Stimulated activated CD4-positive, alpha-beta T cell treated with anti-CD3 and anti-CD28 coated beads, Interleukin-1b, Interleukin-23, amount 100 ng/mL, for 4 hours (primary cell): ENCODE measurements at places on chromosomes 4 and X.

DNA sequence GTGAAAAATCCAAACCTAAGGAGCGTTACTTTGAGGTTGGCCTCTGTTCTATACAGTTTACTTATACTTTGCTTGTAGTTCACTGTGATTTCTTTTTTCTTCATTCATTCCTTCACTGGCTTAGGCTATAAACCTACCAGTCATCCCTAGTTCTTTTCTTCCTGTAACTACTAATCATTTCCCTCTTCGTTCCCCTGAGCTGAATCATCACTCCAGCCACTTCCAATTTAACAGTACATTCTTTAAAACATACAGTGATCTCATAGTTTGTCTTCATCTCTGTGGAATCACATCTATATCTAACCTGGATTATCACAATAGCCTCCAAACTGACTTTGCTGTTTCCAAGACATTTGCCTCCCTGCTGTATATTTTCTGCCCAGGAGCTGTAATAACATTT lies 25.2 kb upstream of the NPFFR2 start:
- DNase-seq: no peak

DNA sequence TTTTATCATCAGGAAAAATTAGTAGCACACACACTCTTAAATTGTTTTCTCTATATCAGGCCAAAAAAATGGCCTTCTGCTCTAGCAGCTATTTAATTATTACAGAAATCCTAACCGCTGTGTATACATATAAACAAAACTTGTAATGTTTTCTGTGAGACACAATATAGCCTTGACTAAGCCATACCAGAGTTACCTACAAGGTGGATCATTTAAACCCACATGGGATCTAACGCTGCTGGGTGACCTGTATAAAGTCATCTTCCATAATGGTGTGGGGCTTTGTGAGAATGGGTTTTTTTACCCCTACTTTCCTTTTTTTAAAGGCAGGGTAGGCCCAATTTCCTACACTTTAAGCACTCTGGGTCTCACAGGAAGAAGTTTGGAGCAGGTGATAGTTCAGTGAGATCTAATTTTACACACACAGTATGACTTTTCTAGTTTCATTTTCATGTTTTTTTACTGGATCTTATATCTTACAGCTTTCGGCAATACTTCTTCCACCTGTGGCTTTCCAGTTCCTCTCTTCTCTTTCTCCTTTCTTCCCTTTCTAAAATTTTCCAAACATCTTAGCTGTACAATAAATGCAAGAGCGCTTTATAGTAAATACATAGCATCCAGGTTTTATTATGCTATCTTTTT lies 66.9 kb upstream of the MMAA start:
- DNase-seq: no peak

- DNase-seq: no peak
Measured at GRCh38 chr4:164383358-164384220, 370.3 kb upstream of the SMIM31 start.

GRCh38 chr4:142516686-142517526 lies 329.2 kb downstream of the INPP4B start:
- DNase-seq: no peak

GRCh38 chr4:79653871-79654270 lies 245.8 kb upstream of the GK2 start:
- DNase-seq: no peak

DNA sequence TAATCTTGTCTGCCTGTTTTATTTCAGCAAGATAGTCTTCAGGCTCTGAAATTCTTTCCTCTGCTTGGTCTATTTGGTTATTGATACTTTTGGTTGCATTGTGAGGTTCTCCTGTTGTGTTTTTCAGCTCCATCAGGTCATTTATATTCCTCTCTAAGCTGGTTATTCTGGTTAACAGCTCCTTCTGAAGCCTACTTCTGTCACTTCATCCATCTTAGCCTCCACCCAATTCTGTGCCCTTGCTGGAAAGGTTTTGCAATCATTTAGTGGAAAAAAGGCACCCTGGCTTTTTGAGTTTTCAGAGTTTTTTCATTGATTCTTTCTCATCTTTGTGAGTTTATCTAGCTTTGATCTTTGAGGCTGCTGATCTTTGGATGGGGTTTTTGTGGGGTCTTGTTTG lies 647.7 kb downstream of the SPRY1 start:
- no peak for DNase-seq

DNA sequence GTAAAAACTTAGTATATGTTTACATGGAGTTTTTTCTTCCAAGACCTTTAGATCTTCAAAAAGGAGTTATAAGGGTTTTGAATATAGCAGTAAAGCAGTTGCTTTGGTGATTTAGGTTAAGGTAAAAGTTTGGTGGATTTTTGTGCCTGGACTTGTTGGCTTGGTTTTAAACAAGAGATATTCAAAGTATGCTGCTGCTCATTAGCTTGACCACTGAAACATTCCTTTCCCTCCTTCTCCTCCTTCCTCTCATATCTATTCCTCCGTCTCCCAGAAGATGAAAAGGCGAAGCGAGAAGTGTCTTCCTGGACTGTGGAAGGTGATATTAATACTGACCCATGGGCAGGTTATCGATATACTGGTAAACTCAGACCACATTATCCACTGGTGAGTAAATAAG lies 38.4 kb downstream of the METAP1 start:
- DNase-seq: no peak

GRCh38 chrX:84175274-84175673 lies 12.7 kb downstream of the RPS6KA6 start:
- no peak for DNase-seq

DNA sequence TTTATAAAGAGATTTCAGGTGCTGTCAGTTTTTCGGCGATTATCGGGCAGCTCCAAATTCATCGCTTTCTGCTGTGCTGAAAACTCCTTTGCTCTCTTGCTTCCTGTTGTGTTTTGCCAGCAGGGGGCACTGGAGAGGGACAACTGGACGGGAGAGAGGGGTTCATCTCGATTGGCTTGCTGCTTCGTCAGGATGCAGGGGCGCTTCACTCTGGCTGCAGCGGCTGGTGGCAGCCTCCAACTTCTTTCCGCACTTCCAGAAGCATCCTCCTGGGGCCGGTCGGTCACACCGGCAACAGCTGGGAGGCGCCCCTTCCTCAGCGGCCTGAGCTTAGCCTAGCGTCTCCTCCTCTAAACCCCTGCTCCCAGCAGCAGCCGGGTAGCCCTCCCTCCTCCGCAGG lies 29.5 kb downstream of the MSL3 start:
- DNase-seq: peak; percentile 64

- no peak for DNase-seq
Measured at GRCh38 chr4:108804648-108805273, 41.9 kb upstream of the ETNPPL start.

DNA sequence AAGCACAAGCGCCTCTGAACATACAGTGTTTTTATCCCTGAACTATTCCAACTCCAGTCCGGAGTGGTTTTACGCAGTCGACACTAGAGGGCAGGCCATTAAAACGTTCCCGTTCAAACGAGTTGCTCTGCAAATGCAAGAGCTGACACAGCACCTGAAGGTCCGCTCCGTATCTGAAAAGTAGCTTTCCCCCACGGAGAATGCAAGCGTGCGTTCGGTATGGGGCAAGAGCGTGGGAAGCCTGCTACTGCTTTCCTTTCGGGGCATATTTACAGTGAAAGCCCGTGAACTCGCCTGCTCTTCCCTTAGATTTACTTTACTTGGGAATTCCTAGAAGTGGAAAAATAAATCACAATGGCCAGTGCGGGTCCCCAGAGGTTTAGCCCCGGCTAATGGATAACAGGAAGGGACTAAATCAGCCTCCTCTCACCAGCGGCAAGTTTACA lies 190.8 kb downstream of the TSPAN5 start:
- peak; percentile 43 for DNase-seq

- no peak for DNase-seq
Measured at GRCh38 chr4:3411676-3412075, 30.1 kb upstream of the HGFAC start.

DNA sequence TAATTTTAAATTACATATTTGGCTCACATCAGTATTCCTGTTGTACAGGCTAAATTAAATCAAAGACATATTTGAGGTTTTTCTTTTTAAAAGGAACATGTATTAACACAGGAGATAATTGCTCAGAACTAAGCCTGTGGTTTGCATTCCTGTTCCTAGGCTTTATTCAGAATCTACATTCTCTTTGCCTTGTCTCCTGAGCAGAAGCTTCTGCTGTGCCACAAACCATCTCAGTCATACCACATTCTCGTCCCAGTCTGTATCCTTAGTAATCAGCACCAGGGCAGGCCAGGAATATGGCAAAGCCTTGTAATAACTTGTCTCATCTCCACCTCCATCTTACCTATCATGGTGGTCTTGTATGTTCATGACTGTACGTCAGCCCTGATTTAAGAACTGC lies 162.8 kb downstream of the ARHGAP24 start:
- DNase-seq: no peak

DNA sequence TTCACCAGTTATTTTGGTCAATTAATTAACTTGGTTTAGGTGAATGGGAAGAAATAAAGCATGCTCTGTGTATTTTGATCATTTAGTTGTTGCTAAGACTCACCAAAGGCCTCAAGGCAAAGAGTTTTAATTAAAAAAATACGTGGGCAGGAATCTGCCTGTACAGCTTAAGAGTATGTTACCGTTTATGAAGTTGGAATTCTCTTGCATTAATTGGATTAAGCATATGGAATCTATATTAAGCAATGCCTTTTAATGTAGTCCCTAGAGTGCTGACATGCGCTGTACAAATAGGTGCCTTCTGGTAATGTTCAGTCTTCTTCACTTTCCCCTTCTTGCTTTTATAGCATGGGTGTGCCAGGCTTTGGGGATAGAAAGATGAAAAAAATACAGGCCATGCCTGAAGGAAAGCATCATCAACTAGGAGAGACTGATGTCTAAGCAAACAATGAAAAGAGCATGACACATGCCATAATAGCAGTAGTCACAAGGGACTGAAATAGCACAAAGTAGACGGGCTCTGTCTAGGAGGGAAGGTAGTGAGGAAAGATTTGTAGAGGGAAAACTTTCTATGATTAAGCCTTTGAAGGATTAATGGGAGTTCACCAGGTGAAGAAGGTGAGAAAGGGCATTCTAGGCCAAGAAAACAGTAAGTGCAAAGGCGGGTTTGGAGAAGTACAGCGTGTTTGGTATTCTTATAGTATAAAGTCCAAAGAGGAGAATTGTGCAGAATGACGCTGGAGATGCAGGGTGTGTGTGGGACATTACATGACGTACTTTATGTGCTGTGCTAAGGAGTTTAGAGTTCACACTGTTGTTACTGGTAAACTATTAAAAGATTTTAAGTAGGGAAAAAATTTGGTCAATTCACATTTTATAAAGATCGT lies 226.1 kb upstream of the ANXA3 start:
- no peak for DNase-seq

- no peak for DNase-seq
Measured at GRCh38 chr4:141567326-141567915, 69.0 kb upstream of the IL15 start.

- DNase-seq: no peak
Measured at GRCh38 chr4:8586246-8586645, 6.1 kb downstream of the GPR78 start.

- DNase-seq: no peak
Measured at GRCh38 chr4:180913750-180914149, 1329.5 kb upstream of the TENM3 start.

- peak; percentile 5 for DNase-seq
Measured at GRCh38 chrX:55135171-55135570, 46.4 kb downstream of the PAGE2 start.

DNA sequence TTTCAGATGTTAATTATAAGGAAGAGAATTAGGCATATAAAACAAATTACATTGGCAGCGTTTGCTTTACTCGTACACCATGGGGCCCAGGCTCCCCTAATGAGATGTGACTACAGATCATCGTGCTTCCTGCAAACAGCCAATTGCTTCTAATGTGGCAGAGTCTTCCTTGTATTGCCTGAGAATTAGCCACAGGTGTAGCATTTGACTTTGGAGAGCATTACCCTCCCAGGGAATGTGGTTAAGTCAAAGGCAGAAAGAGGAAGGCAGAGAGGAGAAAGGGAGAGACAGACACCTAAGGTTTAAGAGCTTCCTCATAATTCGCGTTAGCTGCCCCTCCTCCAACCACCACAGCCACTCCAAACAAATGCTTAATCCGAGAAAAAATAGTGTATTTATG lies 97.0 kb downstream of the MID1IP1 start:
- no peak for DNase-seq

- no peak for DNase-seq
Measured at GRCh38 chrX:75230296-75230695, 43.6 kb upstream of the UPRT start.

DNA sequence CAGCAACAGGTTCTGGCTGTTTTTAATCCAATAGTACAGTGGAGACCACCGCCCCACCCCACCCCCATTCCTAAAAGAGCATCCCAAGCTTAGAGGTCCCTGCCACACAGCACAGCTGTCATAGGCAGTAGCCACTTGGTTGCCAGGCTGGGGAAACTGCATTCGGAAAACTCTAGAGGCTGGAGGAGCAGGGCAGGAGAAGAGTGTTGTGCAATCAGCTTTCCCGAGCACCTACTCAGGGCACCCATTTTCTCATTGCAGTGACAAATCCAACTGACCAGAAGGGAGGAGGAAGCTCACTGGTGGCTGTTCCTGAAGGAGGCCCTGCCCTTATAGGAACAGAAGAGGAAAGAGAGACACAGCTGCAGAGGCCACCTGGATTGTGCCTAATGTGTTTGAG lies 1.1 kb downstream of the CXCL1 start:
- DNase-seq: no peak

DNA sequence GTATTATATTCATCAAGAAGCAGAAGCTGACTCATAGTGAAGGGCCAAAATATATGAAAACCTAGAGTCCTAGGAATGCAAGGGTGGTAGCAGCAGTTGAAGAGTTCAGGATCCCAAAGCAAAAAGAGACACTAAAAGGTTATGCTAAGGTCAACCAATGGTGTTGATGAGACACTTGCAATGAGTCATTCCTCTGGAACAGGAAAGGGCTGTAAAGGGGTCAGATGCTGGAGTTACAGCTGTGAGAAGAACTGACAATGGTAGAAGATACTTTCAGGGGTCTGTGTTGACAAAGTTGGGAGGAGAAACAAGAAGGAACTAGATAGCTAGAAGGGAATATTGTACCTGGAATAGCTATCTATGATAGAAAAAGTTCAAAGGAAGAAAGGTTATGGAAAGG lies 47.5 kb downstream of the ZGRF1 start:
- DNase-seq: no peak

DNA sequence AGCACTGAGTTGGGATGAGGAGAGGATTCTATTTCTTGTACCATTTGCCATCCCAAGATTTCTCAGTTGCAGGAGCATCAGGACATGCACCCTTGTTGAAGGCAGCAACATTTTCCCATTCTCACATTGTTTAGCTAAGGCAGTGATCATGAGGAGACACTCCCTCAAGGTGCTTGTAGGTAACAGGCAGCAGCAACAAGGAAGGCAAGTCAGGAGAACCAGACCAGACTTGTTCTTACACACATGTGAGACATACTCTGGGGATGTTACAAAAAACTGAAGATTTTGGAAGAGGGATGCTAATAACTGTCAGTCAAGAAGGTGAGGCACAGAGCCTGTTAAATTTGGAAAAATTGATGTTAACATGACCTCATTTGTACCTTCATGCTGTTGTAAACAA lies 15.5 kb upstream of the HPGDS start:
- DNase-seq: no peak
